ENCODE measurements at places on chromosomes 11 and 22. TPM values are rescaled to one million over a fixed set of nuclear protein-coding genes. Genes with fewer than 3 reads are reported as not detected.

- H3K36me3 ChIP-seq, result no peaks in the 10 kb centered on the region
- no peaks in the 10 kb centered on the region for H3K4me1 ChIP-seq
- H3K4me3 ChIP-seq, result no peak overlapping the region
- no peak for DNase-seq
- no peak overlapping the region for H3K27ac ChIP-seq
- H3K27me3 ChIP-seq, result no peaks in the 10 kb centered on the region
Observed at GRCh38 chr11:77580712-77581337, 8.9 kb upstream of the AQP11 start.

- peaks cover 47% of the 10 kb centered on the region for H3K4me1 ChIP-seq
- peak overlapping the region; percentile 94 for H3K27ac ChIP-seq
- DNase-seq, result no peak
Observed at GRCh38 chr11:94769880-94770279, 1.7 kb downstream of the AMOTL1 start.

- no peak overlapping the region for H3K4me3 ChIP-seq
- no peaks in the 10 kb centered on the region for H3K27me3 ChIP-seq
- H3K36me3 ChIP-seq, result no peaks in the 10 kb centered on the region
- no peaks in the 10 kb centered on the region for H3K4me1 ChIP-seq
Observed at GRCh38 chr11:29634744-29635143, 382.1 kb downstream of the KCNA4 start.

- no peaks in the 10 kb centered on the region for H3K36me3 ChIP-seq
- H3K4me3 ChIP-seq, result no peak overlapping the region
- H3K4me1 ChIP-seq, result no peaks in the 10 kb centered on the region
- no peak for DNase-seq
- no peaks in the 10 kb centered on the region for H3K27me3 ChIP-seq
- no peak overlapping the region for H3K27ac ChIP-seq
Observed at GRCh38 chr11:14070896-14071295, 108.4 kb downstream of the SPON1 start.

DNA sequence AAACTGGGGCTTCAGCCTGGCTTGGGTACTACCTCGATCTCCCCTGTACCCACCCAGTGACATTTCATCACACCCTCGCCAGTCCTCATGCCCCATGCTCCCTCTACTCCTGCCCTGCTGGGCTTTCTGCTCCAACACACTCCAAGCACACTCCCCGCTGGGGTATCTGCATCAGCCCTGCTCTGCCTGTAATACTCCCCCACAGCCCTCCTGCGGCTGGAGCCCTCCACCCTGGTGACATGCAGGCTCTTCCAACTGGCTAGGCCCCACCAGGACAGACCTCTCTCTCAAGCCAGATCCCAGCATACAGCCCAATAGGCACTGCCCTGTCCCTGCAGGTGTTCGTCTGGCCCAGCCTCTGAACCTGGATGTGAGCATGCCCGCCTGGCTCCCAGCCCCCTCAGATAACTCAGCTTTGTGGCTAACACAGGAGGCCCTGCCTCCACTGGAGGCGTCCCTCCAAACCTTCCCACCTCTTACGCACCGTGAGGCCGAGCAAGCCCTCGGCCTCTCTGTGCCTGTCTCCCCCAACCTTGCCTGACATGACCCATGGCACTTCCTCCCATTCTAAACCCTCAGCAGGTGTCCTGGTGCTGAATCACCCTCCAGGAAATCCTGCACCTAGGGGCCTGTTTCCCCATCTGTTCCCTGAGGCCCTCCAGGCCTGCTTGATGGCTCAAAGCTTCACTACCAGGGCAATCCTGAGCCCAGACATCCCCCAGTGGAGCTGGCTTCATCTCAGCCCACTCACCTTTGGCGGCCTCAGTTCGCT, 33.5 kb upstream of the TXNRD2 start:
- H3K4me1 ChIP-seq, result peaks cover 18% of the 10 kb centered on the region
- H3K36me3 ChIP-seq, result peaks cover 49% of the 10 kb centered on the region
- H3K27ac ChIP-seq, result no peak overlapping the region
- no peak for DNase-seq
- no peaks in the 10 kb centered on the region for H3K27me3 ChIP-seq

TTC36 gene
- total RNA-seq, result not detected

PTPRCAP gene
- total RNA-seq, result 0.79 TPM

YPEL4 gene
- total RNA-seq, result 1.7 TPM

All from suprapubic skin (tissue), 4 donors.